RWPE1 (cell line): ENCODE measurements at places on chromosomes 2 and 18.

- no peak for DNase-seq
These were observed 249.9 kb downstream of the TNS1 start for GRCh38 chr2:217752714-217753459.

DNA sequence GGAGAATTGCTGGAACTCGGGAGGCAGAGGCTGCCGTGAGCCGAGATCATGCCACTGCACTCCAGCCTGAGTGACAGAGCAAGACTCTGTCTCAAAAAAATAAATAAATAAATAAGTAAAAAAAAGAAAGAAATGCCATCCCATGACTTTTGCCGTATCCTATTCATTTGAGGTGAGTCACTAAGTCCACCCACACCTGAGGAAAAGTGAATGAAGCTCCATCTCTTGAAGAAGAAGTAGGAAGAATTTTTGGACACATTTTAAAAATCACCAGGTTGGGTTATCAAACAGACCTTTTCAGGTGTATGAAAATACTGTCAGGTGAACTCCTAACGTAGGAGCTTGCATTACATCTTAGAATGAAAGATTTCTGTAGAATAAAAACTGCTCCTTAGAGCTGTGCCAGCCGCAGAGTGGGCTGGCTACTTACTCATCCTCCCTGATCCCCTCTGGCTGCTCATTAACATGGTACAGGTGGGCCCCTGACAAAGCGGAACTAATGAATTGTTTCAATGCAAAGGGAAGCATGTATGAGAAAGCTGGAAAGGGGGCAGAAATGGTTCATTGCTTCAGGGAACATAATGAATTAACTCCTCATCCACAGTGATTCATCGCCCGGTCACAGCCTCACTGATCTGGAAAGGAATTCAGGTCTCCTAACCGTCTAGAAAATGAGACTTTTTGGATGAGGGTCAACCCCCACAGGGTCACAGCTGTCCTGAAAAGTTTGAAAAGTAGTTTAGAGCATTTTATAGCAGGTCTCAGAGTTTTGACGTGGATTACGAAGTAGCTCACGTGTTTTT lies 191.4 kb downstream of the SPP2 start:
- peak; percentile 84 for DNase-seq

- DNase-seq, result no peak
These were observed 616.1 kb downstream of the IRS1 start for GRCh38 chr2:226183550-226183949.

DNA sequence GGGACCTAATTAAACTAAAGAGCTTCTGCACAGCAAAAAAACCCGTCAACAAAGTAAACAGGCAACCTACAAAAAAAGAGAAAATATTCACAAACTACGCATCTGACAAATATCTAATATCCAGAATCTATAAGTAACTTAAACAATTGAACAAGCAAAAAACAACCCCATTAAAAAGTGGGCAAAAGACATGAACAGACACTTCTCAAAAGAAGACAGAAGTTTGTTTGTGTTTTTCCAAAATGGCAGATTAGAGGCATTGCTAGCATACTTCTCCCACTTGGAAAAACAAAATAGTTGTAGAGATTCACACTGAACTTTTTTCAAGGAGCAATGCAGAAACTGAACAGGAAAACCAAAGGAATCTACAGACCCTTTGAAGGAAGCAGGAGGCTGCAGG lies 37.6 kb downstream of the FLACC1 start:
- no peak for DNase-seq

GRCh38 chr2:169525434-169525833 lies 15.9 kb downstream of the KLHL41 start:
- no peak for DNase-seq

DNA sequence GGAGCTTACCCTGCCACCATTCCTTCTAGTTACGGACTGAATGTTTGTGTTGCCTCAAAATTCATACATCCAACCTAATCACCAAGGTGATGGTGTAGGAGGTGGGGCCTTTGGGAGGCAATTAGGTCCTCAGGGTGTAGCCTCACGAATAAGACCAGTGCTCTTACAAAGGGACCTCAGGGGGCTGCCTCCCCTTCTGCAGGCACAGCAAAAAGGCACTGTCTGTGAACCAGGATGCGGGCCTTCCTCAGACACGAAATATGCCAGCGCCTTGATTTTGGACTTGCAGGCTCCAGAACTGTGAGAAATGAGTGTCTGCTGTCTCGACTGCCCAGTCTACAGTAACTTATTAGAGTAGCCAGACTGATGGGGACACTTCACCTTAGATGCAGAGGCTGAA lies 150.4 kb upstream of the HDAC4 start:
- DNase-seq, result no peak

- no peak for DNase-seq
These were observed 37.5 kb upstream of the CYP26B1 start for GRCh38 chr2:72185206-72185605.
